ENCODE measurements at places on chromosomes 6 and 20.
A peak's percentile ranks its signal among the peaks of the same experiment; 100 is the strongest.

- no peak for DNase-seq
Observed at GRCh38 chr6:6984585-6985366, 123.0 kb upstream of the RREB1 start.

DNA sequence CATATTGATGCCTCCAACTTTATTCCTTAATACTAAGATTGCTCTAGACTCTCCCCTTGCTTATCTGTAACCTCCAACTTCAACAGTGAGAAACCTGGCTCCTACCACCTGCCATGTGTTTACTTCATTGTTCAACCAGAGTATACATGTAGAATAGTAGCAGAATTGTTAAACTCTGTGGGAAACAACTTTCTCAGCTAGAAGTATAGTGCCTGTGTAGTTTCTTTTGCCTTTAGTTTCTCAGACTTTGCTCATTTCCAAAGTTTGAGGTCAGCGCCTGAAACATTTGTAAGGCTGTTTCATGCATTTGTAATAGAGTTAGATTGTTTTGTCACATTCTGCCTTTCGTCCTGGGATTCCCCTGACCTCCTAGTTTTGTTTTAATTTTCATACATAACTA lies 34.9 kb upstream of the HECA start:
- no peak for DNase-seq

DNA sequence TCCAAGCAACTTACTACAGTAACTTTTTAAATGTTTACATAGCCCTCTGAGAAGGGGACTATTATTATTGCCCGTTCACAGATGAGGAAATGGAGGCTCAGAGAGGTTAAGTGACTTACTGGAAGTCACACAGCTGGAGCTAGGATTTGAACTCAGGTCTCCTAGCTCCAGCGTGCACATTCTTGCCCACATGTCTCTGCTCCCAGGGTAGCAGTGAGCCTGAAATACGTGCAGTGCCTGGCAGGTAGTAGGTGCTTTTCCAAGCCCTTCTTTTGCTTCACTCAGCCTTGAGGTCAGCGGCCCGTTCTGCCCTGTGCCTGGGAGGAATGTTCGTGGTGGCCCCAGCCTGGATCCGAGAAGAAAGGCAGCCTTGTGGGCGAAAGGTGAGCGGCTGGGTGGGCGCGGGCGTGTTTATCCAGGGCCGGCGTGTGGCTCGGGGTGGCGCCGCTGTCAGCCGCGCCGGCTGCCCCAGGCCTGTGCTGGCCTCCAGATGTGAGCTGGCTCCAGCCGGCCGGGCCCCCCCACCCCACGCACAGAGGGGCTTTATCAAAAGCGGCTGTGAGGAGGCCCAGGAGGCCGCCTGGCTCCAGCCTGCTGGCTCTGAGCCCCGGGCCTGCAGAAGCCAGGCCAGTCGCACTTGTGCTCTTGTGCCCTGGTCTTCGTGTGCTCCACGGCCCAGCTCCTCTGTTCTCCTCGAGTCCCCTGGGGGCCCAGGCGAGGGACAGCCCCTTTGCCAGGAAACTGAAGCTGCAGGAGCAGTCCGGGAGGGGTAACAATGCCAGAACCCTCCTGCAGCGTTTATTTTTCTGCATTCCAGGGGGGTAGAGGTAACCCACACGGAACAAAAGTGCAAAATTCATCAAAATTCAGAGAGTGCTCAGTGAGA lies 58.1 kb downstream of the UBE2V1 start:
- DNase-seq: no peak

DNA sequence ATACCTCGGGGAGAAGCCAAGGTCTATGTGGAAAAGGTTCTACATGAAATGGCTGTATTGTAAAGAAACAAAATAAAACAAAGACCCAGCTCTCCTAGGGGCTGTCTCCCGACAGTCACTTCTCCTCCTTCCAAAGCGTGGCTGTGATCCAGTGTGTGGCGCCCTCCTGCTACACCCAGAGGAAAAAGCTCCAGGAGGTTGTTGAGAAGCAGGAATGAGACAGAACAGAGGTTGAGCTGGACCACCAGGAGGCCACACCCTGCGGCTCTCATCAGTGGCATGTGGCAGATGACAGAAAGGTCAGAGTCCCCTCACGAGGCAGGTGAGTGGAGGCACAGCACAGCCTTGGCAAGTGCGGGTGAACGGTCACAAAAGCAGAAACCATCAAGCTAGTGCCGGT lies 236.0 kb downstream of the TBXT start:
- no peak for DNase-seq

DNA sequence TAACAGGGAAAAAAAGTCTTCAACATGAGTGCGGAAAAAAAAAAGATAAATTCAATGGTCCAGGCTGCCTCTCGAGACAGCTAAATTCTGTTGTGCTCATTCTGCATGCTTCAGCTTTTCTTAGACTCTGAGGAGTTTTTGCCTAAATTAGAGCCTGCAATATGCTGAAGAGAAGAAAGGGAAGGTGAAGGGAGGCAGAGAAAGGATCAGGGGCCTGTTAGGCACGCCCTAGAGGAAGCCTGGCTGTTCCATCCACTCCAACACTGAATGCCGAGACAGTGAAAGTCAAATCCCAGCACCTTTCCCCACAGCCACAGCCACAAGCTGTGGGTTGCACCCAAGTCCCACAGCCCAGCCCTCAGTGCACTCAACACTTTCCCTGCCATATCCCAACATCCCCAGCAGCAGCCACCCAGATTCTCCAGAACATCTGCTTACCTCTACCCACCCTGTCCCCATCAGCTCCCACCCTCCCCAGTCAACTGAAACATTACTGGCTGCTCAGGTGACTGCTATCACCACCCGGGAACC lies 37.3 kb downstream of the PREX1 start:
- no peak for DNase-seq

DNA sequence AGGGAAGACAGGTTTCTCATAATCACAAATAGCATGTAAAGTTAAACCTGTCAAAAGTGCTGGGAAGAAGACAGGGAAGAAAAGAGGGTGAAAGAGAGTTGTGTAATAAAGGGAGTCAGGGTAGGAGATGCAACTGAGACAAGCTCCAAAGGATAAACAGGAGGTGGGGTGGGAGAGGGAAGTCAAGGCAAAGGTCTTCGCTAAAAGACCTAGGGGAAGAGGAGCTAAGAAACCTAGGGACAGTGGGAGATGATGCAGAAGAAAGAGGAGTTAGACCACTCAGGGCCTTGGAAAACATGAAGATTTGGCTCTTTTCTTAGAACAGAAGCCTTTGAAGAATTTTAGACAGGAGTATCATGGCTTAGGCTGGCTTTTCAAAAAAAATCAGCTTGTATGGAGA lies 7.0 kb downstream of the PRR3 start:
- no peak for DNase-seq

GRCh38 chr6:56649782-56650181 lies 7.1 kb upstream of the DST start:
- DNase-seq: no peak

DNA sequence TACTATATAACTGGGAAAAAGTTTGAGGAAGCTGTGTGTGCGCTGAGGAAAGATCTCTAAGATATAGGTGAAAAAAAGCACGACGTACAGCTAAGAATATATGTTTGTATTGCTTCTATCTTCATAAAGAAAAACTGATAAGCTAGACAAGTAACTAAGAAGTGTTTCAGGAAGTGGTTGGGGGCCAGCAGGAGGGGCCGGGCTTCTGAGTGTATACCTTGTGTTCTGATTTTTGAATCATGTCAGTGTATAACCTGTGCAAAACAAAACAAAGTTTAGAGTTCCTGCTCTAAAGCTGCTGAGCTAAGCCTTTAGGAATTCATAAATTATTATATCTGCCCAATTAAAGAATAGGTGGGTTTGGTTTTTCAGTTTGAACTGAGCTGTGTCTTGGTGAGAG lies 7.9 kb upstream of the OSER1 start:
- no peak for DNase-seq

DNA sequence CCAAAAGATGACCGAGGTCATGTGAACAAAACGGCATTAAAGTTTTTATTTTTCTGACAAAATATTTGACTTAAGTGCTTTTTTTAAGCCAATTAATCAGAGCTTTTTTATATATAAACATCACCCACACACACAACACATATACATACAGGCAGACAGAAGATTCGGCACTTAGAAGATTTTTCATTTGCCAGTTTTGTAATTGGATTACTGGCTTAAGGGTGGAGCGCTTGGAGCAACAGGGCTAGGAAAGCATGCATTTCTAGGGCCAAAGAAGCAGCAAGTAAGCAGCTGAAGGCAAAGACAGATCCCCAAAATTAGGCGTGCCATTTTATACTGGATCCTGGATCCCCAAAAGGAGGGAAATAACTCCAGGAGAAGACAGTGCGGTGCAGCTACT lies 30.3 kb downstream of the SAMD5 start:
- no peak for DNase-seq

- DNase-seq: no peak
Observed at GRCh38 chr6:70758883-70759282, 91.2 kb downstream of the SMAP1 start.

DNA sequence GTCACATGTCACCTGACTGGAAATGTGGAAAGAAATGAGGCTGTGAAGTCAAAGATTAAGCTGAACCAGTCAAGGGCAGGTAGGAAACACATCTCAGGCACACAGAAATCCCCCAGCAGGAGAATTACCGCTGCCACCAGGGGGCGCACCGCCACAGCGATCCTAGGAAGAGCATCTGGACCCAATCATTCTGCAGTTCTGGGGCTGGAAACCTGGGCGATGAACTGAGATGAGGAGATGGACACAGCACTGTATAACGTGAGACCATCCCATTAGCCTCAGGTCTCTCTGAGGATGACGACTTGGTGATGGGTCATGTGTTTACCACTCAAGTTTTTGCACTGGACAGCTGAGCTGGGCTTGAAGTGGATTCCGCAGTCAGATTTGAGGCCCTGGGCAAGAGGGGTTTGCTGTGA lies 6.5 kb upstream of the SLC24A3 start:
- peak; percentile 71 for DNase-seq

DNA sequence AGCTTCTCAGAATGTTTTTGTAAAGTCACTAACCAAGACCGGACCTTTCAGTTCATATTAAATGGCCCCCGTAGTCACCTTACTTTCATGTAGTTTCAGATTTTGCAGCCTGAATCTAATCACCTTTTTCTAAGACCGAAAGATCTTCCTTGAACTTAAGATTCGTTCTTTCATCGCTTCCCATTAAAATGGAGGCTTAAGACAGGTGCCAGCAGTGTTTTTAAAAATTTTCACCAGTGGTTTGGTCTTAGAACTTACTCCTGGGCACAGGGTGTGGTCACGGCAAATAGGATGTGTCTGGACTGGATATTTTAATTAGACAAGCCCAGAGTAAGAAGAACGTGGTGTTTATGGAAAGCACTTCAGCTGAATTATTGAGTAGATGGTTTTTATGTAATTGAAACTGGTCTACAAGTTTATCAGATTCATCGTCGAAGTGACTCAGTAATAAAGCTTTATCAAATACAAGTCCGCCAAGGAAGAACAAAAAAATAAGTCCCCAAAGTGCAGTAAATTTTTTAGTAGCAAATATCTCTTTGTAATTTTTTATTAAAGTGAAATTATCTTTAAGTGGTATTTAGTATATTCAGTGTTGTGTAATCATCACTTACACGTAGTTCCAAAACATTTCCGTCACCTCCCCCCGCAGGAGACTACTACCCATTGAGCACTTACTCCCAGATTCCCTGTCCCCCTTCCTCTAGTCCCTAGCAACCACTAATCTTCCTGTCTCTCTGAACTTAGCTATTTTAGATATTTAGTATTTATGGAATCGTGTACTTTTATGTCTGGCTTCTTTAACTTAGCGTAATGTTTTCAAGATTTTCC lies 868 bp downstream of the SRSF3 start:
- DNase-seq: no peak

GRCh38 chr6:84731901-84732300 lies 32.5 kb downstream of the TBX18 start:
- no peak for DNase-seq

- DNase-seq: no peak
Observed at GRCh38 chr6:37779111-37779800, 40.3 kb upstream of the ZFAND3 start.

DNA sequence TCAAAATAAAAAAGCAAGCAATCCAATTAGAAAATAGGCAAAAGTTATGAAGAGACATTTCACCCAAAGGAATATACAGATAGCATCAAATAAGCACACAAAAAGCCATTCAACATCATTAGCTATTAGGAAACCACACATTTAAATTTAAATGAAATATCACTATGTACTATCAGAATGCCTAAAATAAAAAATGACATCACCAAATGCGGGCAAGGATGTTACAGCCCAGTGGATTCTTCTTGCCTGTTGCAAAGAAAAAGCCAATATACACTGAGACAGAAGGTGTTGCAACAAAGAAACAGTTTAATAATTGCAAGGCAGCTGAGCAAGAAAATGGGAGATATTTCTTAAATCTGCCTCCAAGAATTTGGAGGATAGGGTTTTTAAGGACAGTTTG lies 31.0 kb upstream of the MBOAT1 start:
- DNase-seq: no peak

DNA sequence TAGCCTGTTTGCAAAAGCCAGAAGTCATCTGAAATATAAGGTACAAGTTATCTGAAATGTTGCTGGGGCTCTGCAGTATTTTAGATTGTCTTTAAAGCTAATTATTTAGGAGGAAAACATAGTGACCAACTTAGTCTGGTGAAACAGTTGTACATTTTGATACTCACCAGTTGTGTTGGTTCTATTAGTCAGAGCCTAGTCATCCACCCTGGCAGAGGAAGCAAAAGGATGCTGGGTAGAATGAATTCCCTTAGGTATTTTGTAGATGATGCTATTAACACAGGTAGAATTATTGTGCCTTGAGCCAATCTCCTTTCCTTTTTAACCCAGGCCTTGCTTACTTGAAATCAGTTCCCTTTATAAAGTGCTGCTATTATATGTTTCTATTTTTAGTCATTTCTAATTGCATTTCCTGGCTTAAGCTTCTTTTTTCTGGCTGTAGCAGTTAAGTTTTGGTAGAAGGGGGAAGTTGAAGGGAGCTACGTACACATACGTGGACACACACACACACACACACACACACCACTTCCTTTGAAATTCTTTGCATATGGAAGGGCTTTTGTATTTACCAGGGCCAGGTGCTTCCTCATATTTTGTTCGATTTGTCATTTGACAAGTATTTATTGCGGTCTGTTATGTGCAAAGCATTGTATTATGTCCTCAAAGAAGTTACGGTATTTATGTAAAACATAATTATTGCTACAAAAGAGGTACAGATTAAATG lies 82.4 kb downstream of the RTN4IP1 start:
- DNase-seq: no peak

GRCh38 chr20:62900692-62901584 lies 25.4 kb downstream of the DIDO1 start:
- no peak for DNase-seq

DNA sequence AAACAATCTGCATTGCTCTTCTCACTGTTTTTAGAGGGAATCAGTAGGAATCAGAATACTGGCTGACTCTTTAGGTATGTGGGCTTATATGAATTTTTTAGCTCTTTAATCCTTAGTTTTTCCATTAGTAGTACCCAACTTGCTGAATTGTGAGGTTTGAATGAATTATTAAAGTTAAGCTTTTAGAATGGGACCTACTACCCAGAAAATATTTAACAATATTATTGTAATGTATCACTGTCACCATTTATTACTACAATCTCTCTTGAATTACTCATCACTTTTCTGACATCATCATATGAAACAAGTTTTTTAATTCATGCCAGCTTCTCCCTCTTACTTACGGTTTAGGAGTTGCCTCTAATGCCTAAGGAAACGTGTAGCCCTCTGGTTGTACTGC lies 212.7 kb downstream of the BCKDHB start:
- DNase-seq: no peak
